Ovary (tissue), 10 donors: ENCODE measurements at places on chromosomes 2 and 18. TPM values are rescaled to one million over a fixed set of nuclear protein-coding genes. Genes with fewer than 3 reads are reported as not detected.

The GPR148 gene
- polyA plus RNA-seq: not detected

DNA sequence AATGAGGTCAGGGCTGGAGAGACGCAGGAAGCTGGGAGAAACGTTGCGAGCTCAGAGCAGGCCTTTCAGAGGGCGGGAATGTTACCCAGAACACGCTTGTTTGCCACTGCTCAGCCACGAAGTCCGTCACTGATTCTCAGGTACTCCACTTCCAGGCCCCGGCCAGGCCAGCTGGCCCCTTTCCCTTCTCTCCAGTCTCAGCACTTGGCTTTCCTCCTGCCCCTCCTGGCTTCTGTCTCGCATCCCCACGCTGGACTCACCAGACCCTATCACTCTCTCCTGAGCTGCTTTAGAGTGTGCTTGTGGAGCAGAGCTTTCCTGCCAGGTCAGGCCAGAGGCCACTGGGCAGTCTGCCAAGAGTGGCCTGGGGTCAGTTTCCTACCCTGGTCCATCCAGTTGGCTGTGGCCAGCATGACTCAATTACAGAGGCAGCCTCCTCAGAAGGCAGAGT is 151.4 kb downstream of the TWIST2 start:
- no peaks in the 10 kb centered on the region for H3K36me3 ChIP-seq
- no peaks in the 10 kb centered on the region for H3K27me3 ChIP-seq
- peak; percentile 82 for DNase-seq
- peaks cover 17% of the 10 kb centered on the region for H3K4me1 ChIP-seq
- H3K27ac ChIP-seq: peak overlapping the region; percentile 14

GRCh38 chr2:230582851-230583283 is 129.8 kb upstream of the CAB39 start:
- no peak overlapping the region for H3K27ac ChIP-seq
- no peak overlapping the region for H3K4me3 ChIP-seq
- H3K4me1 ChIP-seq: no peaks in the 10 kb centered on the region
- no peak for DNase-seq
- H3K27me3 ChIP-seq: no peaks in the 10 kb centered on the region
- H3K36me3 ChIP-seq: no peaks in the 10 kb centered on the region

DNA sequence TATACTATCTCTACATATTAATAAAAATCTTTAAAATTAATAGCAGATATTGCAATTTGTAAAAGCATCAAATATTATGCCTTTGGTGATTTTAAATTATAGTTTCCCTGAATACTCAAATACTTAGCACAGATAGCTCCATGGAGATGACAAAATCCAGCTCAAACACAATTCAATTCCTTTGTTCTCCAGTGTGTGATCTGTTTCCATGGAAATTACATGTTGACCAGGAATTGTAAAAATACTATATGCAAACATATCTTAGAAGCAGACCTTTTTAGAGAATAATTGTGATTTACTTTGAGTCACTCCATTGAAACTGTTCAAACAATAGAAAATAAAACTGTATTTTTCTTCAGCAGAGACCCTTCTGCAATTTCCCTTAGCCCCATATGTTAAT is 68.3 kb downstream of the FAM161A start:
- no peak overlapping the region for H3K27ac ChIP-seq
- DNase-seq: no peak
- no peaks in the 10 kb centered on the region for H3K4me1 ChIP-seq
- H3K4me3 ChIP-seq: no peak overlapping the region
- H3K36me3 ChIP-seq: no peaks in the 10 kb centered on the region
- H3K27me3 ChIP-seq: no peaks in the 10 kb centered on the region

The FIGN gene
- polyA plus RNA-seq: 5.9 TPM

The ANO7 gene
- polyA plus RNA-seq: 2.0 TPM

DNA sequence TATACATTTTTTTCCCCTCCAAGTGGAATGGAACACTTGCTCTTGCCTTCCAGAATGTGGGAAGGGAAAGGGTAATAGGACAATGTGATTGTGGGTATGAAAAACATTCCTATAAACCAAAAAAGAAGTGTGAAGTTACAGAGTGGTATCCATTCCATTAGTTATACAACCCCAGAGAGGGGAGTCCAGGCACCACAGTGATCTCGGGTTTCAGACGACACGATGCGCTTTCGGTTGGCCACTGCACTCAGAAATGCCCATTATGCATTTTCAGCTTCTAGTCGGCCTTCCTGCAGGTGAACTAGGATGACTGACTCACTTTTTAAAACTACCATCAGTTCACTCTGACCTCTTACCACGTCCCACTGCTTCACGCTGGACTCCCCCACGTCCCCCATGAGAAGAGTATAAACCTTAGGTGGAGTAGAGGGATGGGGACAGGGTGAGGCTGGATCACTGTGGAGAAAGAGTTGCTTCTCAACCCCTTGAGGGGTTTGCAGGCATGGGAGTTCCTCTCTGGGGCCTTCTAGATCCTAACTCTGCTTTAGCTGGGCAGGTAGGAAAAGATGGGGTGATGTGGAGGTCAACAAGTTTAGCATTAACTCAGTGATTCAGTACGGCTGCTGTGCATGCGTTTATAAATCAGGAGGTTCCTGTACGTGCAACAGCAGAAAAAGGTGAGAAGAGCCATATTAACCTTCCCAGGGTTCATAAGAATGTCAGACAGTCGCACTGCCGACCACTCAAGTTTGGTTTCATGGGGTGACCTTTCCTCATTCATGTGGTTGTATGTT is 50.5 kb downstream of the ZNF532 start:
- H3K27me3 ChIP-seq: no peaks in the 10 kb centered on the region
- peak overlapping the region; percentile 72 for H3K27ac ChIP-seq
- no peak for DNase-seq
- H3K4me1 ChIP-seq: peaks cover 19% of the 10 kb centered on the region
- H3K36me3 ChIP-seq: no peaks in the 10 kb centered on the region

DNA sequence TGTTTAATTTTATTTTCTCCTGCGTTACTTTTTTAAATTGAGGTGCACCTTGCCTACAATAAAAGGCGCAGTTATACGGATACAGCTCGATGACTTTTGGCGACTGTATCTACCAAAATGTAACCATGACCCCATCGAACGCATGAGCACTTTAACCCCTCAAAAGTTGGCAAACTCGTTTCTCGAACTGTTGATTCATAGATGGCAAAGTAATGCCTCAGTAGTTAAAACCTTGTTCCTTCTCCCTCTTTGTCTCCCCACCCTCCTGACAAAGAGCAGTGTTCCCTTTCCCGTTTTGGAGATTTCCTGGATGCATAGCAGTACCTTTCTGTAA is 577 bp downstream of the MOGAT1 start:
- H3K4me3 ChIP-seq: peak overlapping the region; percentile 19
- H3K27ac ChIP-seq: no peak overlapping the region
- no peak for DNase-seq

DNA sequence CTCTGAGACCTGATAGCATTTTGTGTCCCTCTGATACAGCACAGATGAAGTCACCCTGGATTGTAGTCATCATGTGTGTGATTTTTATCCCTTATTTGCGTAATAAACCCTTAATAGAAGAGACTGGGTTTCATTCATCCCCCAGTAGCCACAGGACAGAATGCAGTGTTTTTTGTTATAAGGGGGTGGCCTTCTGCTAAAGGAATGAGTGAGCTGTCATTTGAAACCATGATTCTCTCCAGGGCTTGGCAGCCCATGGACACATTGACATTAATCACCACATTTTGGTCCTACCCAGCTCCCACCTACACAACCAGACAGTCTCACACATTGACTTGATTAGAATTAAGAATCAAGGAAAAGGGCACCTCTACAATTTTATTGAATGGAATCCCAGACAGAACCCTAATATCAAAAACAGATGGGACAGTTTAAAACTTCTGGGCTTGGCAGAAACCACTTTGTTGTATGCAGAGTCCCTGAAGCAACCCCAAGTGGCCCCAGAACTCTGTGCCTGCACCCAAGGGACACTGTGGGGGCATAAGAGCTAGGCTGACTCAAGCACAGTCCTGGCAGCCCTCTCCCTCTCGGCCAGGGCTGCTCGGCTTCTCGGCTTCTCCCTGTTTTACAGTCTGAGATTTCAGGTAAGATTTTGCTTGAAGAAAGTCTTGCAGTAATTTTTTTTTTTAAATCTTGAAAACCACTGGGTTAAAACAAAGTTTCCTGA is 254.0 kb upstream of the SLC14A2 start:
- H3K36me3 ChIP-seq: no peaks in the 10 kb centered on the region
- H3K4me1 ChIP-seq: no peaks in the 10 kb centered on the region
- H3K4me3 ChIP-seq: no peak overlapping the region
- DNase-seq: no peak
- no peaks in the 10 kb centered on the region for H3K27me3 ChIP-seq
